Femur (tissue), 1 donor: ENCODE measurements at places on chromosomes 4 and X.

GRCh38 chr4:81854406-81854805, 382.7 kb upstream of the RASGEF1B start:
- no peak for DNase-seq

DNA sequence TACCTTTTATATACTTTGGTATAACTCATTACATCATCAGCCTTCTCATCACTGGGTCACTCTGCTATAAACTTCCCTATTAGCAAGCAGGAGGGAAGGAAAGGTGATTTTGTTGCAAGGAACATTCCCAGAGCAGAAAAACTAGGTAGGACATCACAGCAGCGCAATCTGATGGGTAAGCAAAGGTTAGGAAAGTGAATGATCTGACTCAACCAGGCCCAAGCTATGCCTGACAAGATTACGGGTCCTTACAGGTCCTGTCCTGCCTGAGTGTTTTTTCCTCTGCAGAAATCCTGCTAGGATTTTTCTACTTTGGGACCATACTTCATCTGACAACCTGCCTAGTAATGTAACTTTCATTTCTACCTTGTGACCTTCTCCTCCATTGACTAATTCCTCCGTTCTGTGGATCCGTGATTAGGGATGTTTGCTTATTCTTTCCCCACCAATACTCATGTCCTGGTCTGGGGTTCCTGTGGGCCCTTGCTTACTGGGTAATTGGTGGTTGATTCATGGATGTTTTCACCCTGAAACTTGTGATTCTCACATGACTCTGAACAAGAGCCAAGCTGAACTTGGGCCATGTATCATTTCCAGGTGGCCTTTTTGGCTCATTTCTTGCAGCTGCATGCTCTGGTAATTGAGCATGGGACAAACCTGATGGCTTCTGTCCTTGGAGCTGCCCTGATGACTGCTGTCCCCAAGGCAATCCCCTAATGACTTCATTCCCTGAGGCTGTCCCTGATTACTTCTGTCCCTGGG, 111.9 kb upstream of the KIT start:
- DNase-seq, result no peak

DNA sequence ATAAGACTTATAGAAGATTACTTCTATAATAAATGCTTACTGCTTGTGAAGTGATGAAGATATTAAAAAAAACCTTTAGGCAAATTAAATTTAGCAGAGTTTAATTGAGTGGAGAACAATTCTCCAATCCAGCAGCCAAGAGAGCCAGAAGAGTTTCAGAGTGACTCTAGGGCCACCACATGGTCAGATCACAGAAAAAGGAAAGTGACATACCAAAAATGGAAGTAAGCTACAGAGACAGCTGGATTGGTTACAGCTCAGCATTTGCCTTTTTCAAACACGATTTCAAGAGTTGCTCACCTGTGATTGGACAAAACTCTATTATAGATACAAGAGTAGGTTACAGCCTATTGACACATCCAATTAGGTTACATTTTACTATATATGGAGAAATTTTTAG, 79.0 kb upstream of the TRAM1L1 start:
- DNase-seq, result no peak

DNA sequence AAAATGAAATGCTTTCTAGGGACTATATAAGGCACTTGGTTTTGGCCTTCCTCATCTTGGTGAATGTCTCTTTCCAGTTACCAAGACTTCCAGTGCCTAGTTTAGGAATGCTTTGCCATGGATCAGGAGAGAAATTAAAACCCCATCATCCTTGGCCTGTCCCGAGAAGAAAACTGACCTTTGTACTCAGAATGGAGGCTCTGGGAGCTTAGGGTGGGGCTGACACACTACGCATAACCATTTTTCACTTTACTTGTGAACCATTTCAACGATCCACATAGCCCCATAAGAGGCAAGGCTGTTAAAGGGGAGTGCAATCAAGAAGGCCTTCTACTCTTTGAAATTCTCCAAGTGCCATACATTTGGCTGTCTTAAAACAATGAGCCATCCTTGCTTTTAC, 26.7 kb upstream of the ZCCHC13 start:
- DNase-seq, result no peak

DNA sequence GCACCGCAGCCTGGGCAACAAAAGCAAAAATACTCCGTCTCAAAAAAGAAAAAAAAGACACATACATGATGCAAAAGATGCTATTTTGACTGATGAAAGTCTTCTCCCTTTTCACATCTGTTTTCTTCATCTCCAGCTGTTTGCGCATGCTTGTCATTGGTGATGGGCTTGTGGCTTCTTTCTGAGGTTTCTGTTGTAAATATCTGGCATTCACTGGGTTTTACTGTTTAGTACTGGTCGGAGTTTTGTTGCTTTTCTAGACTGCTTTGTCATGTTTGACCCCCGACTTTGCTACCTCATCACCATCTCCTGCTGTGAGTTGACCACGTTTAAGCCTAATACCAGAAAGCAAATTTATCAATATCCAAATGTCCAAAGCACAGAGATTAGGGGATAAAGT, 34.4 kb downstream of the PTCHD1 start:
- no peak for DNase-seq

- DNase-seq, result no peak
Measured at GRCh38 chrX:65837875-65838549, 170.6 kb downstream of the MSN start.

DNA sequence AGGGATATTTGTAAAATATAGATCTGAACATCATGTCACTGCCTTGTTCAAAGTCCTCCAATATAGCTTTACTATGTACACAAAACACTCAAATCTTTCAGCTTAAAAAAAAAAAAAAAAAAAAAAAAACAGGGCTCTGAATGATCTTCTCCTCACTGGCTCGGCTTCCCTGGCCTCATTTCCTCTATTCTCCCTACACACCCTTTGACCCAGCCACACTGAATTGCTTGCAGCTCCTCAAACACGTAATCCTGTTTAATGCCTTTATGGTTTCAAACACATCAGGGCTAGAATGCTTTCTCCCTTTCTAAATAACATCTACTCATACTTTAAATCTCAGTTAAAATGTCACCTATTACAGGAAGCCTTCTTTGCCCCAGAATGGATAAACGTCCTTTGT, 60.8 kb downstream of the MTMR8 start:
- no peak for DNase-seq

GRCh38 chr4:40750461-40751258, 905 bp downstream of the NSUN7 start:
- no peak for DNase-seq

DNA sequence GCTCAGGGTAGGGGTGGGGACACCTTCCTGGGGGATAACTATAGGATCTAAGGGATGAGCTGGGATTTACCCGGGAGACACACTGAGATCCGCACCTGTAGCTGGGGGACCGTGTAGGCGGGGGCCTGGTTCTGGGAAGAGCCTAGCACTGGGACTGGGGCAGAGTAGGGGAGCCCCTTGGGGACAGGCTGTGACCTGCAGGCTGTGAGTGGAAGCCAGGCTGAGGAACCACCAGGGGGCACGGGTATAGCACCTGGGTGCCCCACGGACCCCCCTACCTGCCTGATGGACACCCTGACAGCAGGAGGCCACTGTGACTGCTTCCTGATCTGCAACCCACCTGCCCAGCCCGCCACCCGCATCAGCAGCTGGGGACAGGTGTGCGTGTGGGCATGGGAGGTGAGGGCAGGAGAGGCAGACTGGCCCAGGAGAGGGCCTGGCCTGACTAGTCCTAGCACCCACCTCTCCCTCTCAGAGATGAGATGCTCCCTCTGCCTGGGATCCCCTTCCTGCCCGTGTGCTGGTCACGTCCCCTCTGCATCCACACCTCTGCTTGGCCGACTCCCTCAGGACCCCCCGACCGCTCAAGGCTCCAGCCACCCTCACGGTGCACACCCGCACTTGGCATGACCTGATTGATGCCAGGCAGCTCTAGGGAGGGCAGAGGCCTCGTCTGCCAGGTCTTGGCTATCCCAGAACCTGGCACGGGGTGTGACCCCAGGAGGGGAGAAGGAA, 94.2 kb upstream of the NKX1-1 start:
- DNase-seq, result no peak

GRCh38 chr4:2837904-2838496, 5.6 kb upstream of the ADD1 start:
- peak; percentile 79 for DNase-seq

DNA sequence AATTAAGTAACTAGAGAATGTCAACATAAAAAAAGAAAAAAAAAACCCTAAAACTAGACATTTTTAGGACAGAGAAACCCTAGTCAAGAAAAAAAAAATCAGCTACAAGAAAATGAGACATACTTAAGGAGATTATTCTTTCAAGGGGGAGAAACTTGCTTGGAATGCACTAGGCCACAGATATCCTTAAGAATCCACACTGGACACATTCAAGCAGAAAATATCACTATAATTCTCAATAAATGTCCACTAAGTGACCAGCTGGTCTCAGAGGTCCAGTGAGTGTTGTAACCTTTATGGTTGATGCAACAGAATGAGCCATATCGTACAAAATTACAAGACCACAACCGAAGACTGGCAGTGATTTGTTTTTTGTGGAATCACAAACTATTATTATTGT, 15.6 kb upstream of the IBSP start:
- no peak for DNase-seq

GRCh38 chr4:137129441-137129840, 402.9 kb downstream of the PCDH18 start:
- DNase-seq, result no peak
